ENCODE measurements at places on chromosomes 5 and 9. TPM values are rescaled to one million over a fixed set of nuclear protein-coding genes. Genes with fewer than 3 reads are reported as not detected.

DNA sequence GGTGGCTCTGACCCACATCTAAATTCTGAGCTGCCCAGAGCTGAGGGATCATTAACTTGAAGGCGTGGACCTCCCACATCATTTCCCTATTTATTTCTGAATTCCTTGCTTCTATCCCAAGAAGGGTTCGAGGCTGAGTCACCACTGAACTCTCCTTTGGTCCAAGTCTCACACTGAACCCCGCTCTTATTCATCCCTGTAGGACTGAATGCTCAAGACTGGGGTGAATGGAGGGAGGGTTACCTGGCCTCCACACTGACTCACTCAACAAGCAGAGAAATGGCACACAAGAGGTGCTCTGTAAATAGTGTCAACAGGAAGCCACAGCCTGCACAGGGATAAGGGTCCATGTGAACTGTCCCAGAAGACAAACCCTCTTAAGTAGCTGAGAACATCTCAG is 79.1 kb upstream of the FSTL4 start:
- H3K27me3 ChIP-seq: peaks cover 9% of the 10 kb centered on the region
- no peaks in the 10 kb centered on the region for H3K36me3 ChIP-seq
- H3K27ac ChIP-seq: no peak overlapping the region
- no peak overlapping the region for H3K4me3 ChIP-seq
- H3K4me1 ChIP-seq: no peaks in the 10 kb centered on the region
- DNase-seq: no peak

DNA sequence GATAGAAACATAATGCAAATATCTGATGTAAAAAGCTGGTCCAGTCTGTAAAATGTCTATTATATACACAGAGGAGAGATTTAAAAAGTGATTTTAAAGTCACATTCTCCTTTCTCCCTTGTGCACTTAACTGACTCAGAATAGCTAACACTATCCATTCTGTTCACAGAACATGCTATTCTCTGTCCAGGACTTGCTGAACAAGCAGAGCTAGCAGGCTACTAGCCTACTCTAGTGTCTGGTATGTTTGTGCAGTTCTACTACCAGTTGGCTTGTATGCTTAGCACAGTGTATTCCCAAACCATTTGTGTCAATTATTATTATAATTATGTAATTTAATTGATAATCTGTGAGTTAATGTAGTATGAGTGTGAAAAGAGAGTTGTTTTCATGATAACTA is 161.7 kb upstream of the NUDT12 start:
- H3K27me3 ChIP-seq: no peaks in the 10 kb centered on the region
- no peak for DNase-seq
- H3K36me3 ChIP-seq: no peaks in the 10 kb centered on the region
- no peaks in the 10 kb centered on the region for H3K4me1 ChIP-seq
- H3K4me3 ChIP-seq: no peak overlapping the region

The TMOD1 gene
- 8.9 TPM for polyA plus RNA-seq

The LEAP2 gene
- polyA plus RNA-seq: 12.3 TPM

The TRAF2 gene
- 18.5 TPM for polyA plus RNA-seq

DNA sequence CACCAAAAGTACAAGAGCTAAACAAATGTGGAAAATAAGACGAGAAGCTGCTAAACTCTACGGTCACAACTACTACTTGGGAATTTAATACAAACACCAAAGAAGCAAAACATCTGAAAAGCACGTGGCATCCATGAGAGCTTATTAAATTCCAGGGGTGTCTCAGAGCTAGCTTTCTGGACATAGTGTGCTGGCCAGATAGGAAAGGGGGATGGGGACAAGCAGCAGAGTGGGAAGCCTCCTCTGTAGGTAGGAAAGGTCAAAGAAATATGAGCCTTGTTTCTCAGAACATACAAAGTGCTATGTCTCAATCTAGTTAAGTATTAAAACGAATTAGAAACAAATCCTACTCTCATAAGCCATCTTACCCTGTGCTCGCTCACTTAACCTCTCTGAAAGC is 51.3 kb upstream of the GOLPH3 start:
- no peak for DNase-seq
- peaks cover 6% of the 10 kb centered on the region for H3K4me1 ChIP-seq
- peaks cover 15% of the 10 kb centered on the region for H3K36me3 ChIP-seq
- H3K4me3 ChIP-seq: no peak overlapping the region

DNA sequence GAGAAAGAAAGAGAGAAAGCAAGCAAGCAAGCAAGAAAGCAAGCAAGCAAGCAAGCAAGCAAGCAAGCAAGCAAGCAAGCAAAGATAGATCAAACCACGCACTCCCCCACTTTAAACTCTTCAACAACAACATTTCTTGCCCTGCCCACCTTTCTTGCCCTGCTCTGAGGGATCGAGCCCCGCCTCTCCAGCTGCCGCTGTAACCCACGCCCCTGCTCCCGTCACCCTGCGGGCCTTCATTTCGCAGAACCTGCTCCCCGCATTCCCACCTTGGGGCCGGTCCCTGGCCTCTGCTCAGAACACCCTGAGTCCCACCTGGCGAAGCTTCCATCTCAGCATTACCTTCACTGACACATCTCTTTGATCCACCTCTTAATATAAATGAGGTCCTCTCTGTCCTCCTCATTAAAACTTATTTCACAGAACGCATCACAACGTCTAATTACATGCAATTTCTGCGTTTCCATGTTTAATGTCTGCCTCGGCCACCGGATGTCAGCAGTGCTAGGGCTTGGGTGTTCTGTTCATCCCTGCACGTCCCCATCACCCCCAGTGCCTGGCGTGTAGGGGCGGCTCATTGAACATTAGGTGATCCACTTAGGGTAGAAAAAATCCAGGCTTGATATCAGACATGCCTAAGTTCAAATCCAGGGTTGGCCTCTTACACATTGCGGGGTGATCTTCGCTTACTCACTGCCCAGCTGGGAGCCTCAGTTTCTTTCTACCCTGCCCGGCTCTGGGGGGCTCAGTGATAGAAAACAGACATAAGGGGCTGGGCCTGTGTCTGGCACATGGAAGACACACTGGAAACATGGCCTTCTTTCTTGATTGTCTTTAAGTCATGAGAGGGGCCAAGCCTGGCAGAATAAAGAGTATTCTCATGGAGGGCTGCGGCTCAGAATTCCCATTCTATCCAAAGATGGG is 187.6 kb downstream of the DAB2IP start:
- no peaks in the 10 kb centered on the region for H3K4me1 ChIP-seq
- H3K4me3 ChIP-seq: no peak overlapping the region
- no peak overlapping the region for H3K27ac ChIP-seq
- H3K27me3 ChIP-seq: no peaks in the 10 kb centered on the region
- no peaks in the 10 kb centered on the region for H3K36me3 ChIP-seq
